ENCODE measurements at places on chromosomes 4 and X. TPM values are rescaled to one million over a fixed set of nuclear protein-coding genes. Genes with fewer than 3 reads are reported as not detected.
A peak's percentile ranks its signal among the peaks of the same experiment; 100 is the strongest.

- no peaks in the 10 kb centered on the region for H3K36me3 ChIP-seq
- H3K4me3 ChIP-seq = peak within 1 kb of the TSS; percentile 96
- H3K4me1 ChIP-seq = peaks cover 6% of the 10 kb centered on the region
- H3K27me3 ChIP-seq = no peaks in the 10 kb centered on the region
- DNase-seq = peak; percentile 76
- peak within 1 kb of the TSS; percentile 96 for H3K27ac ChIP-seq
Observed at GRCh38 chr4:98260579-98261404, at the start of gene RAP1GDS1. Gene RAP1GDS1 (plus strand): TSS chr4:98261384. CDS start chr4:98261566, 182 bp downstream.

DNA sequence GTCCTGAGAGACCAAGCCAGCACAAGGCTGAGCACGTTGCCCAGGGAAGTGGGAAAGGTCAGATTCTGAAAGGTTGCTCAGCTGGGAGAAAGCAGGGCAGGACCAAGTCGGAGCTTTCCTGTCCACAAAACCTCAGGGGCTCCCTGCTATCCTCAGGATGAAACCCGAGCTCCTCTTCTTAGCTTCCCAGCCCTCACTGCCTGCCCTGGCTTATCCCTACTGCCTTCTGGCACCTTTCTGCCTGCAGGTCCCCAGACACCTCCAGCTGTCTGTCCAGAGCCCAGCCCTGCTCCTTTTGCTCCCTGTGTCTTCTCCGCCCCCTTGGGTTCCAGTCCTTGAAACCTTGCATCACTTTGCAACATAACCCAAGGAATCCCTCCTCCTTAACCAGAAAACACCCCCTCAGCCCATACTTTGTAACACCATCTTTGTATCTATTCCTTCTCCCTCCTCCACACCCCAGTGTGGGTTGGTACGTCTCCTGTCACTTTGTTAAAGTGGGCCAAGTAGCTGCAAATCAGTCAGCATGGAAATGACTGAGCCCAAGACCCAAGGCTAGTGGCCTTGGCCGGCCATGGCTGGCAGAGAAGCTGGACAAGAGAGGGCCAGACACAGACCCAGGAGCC lies 20.0 kb upstream of the PRRG3 start:
- no peaks in the 10 kb centered on the region for H3K27me3 ChIP-seq
- no peaks in the 10 kb centered on the region for H3K4me1 ChIP-seq
- no peak overlapping the region for H3K4me3 ChIP-seq
- no peak overlapping the region for H3K27ac ChIP-seq
- no peak for DNase-seq
- no peaks in the 10 kb centered on the region for H3K36me3 ChIP-seq

DNA sequence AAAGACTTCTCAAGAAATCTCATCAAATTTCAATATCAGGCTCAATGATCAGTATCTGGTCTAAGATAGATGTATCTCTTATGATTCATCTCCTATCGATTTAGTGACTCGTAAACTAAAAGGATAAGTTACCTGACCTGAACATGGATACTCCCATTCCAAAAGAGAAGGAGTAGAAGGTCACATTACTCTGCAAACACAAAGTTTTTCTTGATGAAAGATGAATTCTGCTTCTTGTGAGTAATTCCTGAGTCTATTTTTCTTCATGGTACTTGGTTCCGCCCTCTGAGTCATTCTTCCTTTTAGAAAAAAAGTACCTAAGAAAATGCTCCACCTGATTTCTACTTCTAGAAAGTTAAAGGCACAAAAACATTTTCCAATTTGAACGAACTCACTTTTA lies 223.1 kb upstream of the SLIT2 start:
- H3K36me3 ChIP-seq = no peaks in the 10 kb centered on the region
- no peak overlapping the region for H3K4me3 ChIP-seq
- no peak for DNase-seq
- no peak overlapping the region for H3K27ac ChIP-seq

DNA sequence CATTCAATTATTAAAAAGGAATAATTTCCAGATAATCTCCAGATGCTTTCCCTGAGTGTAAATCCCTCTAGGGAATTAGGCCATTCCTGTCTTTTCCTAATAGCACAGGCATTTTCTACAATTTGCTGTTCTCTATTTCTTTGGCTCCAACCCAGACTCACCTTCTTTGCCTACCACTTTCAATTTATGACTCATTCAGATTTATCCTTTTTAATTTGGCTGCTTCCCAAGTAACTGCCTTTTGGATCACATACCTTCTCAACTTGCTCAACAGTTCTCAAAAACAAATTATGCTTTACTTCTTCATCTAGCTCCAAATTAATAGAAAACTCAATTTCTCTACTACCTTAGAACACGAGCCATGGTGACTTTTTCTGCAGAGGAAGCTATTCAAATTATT lies 1166.3 kb upstream of the PCDH7 start:
- no peaks in the 10 kb centered on the region for H3K36me3 ChIP-seq
- DNase-seq = no peak
- no peaks in the 10 kb centered on the region for H3K4me1 ChIP-seq

- no peak overlapping the region for H3K4me3 ChIP-seq
- H3K36me3 ChIP-seq = no peaks in the 10 kb centered on the region
- no peak for DNase-seq
- H3K4me1 ChIP-seq = no peaks in the 10 kb centered on the region
Observed at GRCh38 chrX:134661295-134661694, 3.0 kb upstream of the PLAC1 start.

DNA sequence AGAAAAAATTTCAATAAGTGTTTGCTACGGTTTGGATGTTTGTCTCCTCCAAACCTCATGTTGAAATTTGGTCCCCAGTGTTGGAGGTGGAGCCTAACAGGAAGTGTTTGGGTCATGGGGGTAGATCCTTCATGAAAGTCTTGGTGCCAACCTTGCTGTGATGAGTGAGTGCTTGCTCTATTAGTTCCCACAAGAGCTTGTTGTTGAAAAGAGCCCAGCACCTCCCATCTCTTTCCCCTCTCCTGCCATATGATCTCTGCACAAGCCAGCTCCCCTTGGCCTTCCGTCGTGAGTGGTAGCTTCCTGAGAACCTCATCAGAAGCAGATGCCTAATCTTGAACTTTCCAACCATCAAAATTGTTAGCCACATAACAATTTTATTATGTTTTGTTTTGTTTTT lies 10.3 kb upstream of the RAB40A start:
- H3K36me3 ChIP-seq = no peaks in the 10 kb centered on the region
- no peak overlapping the region for H3K4me3 ChIP-seq
- no peaks in the 10 kb centered on the region for H3K4me1 ChIP-seq
- no peak for DNase-seq
- H3K27ac ChIP-seq = no peak overlapping the region
- no peaks in the 10 kb centered on the region for H3K27me3 ChIP-seq

GRCh38 chr4:12359420-12359819 lies 930.7 kb upstream of the HS3ST1 start:
- H3K4me1 ChIP-seq = no peaks in the 10 kb centered on the region
- H3K36me3 ChIP-seq = no peaks in the 10 kb centered on the region
- H3K4me3 ChIP-seq = no peak overlapping the region
- no peak overlapping the region for H3K27ac ChIP-seq
- H3K27me3 ChIP-seq = no peaks in the 10 kb centered on the region

GRCh38 chr4:122772311-122772710 lies 39.8 kb downstream of the BBS12 start:
- no peaks in the 10 kb centered on the region for H3K36me3 ChIP-seq
- no peak overlapping the region for H3K27ac ChIP-seq
- no peaks in the 10 kb centered on the region for H3K4me1 ChIP-seq
- DNase-seq = no peak

DNA sequence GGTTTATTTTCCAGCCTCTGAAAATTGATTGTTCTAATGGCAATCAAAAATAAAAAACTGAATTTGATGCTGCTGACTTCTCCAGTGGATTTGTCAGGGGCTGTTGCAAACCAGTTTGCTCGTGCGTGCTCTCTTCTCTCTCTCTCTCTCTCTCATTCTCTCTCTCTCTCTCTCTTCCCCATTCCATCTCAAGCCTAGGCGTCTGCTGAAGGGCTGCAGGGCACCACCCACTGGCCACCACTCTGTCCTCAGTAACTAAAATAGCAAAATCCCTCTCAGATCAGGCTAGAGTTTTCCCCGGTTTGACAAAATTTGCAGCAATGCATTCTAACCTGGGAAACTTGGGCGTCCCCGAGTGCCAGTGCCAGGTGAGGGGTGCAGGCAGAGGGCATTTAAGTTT lies 19.4 kb downstream of the NKX6-1 start:
- peaks cover 13% of the 10 kb centered on the region for H3K27me3 ChIP-seq
- no peak overlapping the region for H3K27ac ChIP-seq

PABPC4L gene
- 1.3 TPM for total RNA-seq

TMEM175 gene
- total RNA-seq = 41.2 TPM

GUCY1A1 gene
- 37.1 TPM for total RNA-seq

MAGEB16 gene
- not detected for total RNA-seq

MTM1 gene
- total RNA-seq = 7.3 TPM

UGT8 gene
- not detected for total RNA-seq

All from ascending aorta (tissue), 2 donors.